Kidney tubule cell (primary cell): ENCODE measurements at places on chromosomes 7 and 10.

DNA sequence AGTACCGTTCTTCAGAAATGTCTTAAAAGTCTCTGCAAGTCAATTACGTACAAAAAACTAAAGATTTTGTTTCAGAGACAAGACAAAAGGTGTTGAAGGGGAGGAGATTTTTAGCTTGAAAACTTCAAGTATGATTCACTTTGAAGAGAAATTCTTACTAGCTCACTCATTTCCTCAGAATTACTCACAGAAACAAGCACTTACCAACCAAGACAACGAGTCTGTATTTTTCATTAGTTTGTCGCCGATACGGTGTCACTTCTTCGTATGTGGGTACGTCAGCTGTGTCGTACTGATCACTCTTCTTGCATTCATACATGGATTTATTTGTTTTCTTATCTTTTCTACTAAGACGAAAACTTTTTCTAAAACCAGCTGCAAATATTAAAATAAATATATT is 90.6 kb upstream of the ODAD2 start:
- DNase-seq, result peak; percentile 84

DNA sequence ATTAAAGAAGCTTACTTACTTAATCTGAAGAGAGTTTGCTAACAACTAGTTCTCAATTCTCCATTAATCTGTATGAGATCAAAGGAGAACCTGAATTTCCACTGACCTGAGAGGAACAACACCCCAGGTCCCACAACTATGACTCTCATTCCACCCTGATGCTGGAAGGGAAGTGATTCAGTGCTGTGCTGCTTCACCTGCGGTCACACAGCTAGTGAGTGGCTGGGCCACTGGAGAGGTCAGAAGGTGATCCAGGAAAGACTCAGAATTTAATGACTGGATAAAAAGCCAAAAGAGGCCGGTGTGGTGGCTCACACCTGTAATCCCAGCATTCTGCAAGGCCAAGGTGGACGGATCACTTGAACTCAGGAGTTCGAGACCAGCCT is 23.6 kb downstream of the SORBS1 start:
- DNase-seq, result peak; percentile 93

GRCh38 chr10:28463676-28464395 is 69.1 kb upstream of the WAC start:
- DNase-seq, result peak; percentile 33

GRCh38 chr7:78052112-78052511 is 253.5 kb downstream of the PHTF2 start:
- no peak for DNase-seq

DNA sequence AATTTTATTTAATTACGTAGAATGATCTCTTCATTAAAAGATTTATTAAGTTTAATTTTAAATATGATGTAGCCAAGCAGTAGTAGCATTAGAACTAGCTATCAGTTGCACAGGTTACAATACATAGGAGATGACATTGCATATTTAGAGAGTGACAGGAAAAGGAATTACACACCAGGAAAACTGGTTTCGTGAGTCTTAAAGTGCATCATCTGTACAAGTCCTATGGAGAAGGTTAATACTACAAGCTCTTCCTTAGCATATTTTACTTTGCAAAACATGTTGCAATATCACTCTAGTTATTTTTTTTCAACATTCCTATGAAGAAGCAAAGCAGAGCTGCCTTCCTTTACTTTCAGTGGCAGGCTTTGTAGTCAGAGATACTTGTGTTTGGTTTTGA is 20.2 kb upstream of the SEM1 start:
- no peak for DNase-seq

DNA sequence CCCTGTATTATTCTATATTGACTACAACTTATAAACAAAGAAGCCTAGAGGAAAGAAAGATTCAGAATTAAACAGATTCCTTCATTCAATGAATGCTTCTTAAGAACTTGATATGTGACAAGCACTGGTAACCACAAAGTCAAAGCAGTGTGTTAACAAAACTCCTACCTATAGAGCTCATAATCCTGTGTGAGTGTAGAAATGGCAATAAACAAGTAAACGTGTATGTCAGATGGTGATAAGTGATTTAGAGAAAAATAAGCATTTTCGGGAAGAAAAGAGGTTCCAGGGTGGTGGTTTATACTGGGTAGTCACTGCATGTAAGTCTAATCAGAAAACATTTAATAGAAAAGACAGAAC is 141.3 kb downstream of the JMJD1C start:
- DNase-seq, result no peak

DNA sequence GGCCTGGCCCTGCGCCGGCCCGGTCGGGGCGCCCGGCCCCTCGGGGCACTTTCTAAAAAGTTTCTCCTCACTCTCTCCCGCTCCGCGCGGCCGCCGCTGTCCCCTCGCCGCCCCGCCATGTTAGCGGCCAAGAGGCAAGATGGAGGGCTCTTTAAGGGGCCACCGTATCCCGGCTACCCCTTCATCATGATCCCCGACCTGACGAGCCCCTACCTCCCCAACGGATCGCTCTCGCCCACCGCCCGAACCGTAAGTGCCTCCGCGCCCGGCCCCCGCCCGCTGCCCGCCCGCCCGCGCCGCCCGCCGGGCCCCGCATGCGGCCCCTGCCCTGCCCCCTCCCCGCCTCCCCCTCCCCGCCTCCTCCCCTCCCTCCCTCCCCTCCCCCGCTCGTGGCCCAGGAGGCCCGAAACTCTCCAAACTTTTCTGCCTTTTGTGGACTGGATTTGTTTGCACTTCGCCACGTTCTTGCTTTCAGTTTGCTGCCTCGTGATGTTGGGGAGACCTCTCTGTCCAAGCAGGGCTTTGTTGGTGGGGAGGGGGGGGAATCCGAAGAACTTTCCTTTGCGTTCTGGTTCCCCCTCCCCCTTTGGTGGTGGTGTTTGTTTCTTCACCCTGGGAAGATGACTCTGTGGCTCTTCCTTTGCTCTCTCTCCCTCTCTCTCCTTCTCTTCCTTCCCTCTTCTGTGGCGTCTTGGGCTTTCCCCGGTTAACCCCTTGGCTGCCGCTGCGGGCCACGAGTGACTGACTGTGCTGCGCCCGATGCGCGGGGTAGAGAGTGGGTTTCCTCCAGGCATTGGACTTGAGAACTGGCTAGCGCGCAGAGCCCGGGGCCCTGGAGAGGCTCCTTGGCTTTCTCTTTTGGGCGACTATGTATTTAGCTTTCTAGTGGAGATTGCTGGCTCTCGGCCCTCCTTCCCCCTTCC is 1.6 kb downstream of the TCF7L2 start:
- DNase-seq, result peak; percentile 92

DNA sequence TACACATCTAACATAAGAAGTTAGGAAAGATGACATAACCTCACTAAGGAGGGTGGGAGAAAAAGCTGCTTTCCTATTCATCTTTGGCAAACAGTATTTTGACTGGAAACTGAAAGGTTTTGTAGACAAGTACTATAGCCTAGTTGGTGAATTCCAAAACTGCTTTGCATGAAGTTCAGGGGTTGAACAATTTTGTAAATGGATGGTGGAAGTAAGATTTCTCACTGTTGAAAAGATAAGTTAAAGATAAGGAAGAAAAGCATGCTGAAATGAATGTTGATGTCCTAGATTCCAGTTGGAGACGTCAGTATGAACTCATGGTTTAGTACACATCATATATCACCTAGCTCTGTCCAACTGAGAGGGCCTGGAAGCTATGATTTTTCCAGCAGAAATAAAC is 159.1 kb upstream of the FEZF1 start:
- DNase-seq, result no peak

GRCh38 chr7:129037585-129037984 is 17.3 kb downstream of the TNPO3 start:
- no peak for DNase-seq

DNA sequence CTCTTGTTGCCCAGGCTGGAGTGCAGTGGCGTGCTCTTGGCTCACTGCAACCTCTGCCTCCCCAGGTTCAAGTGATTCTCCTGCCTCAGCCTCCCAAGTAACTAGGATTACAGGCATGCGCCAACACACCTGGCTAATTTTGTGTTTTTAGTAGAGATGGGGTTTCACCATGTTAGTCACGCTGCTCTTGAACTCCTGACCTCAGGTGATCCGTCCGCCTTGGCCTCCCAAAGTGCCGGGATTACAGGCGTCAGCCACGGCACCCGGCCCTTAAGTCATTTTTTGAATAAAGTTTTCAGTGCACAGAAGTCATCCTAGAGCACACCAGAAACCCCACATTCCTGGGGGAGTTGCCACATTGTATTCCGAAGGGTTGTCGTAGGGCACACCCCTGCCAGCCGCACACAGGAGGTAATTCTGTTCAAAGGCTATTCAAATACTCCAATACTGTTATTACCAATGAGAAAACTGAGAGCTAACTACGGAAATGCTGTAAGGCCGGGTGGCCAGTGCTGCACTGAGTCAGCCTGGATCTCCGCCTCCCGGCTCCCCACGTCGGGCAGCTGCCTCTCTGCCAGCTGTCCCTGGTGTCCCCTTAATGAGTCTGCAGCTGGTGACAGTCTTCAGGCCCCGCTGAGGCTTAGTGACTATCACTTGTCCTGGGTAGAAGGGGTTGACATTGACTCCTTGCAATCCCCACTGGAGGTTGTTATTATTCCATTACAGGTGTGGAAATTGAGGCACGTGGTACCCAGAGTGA is 8.6 kb upstream of the RFC2 start:
- DNase-seq, result no peak

DNA sequence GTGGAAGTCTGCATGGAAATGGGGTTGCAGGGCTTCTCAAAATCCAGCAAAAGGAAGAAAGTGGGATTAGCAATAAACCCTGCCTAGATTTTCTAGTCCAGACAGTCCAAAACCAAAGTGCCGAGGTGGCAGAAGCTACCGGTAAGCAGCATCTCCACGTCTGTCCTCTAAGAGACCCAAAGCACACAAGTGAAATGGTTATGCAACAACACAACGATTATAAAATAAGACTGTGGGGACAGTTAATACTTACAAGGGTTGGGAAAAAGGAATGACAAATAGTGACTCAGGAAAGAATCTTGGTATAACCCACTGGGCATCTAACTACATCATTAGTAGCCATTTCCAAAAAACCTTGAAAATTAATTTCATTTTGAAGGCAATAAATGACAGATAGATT is 24.7 kb downstream of the CREB3L2 start:
- DNase-seq, result no peak

- peak; percentile 80 for DNase-seq
Measured at GRCh38 chr7:102306916-102307677, 20.4 kb downstream of the SH2B2 start.

- DNase-seq, result no peak
Measured at GRCh38 chr10:106519376-106520030, 645.0 kb downstream of the SORCS1 start.
